Activated CD4-positive, alpha-beta T cell treated with anti-CD3 and anti-CD28 coated beads, Interleukin-2, amount 10 ng/mL, durations not matched to agents 7 days and 5 days (primary cell): ENCODE measurements at places on chromosomes 16 and 17. TPM values are rescaled to one million over a fixed set of nuclear protein-coding genes. Genes with fewer than 3 reads are reported as not detected.

Gene PYDC1
- total RNA-seq, result not detected

GRCh38 chr17:56595108-56595418, 1.6 kb downstream of the NOG start:
- peaks cover 39% of the 10 kb centered on the region for H3K4me1 ChIP-seq
- H3K27me3 ChIP-seq, result peaks cover 54% of the 10 kb centered on the region
- H3K4me3 ChIP-seq, result peak overlapping the region; percentile 55
- no peak for DNase-seq

GRCh38 chr17:2093349-2093748, 38.4 kb downstream of the HIC1 start:
- H3K27ac ChIP-seq, result no peak overlapping the region
- H3K27me3 ChIP-seq, result no peaks in the 10 kb centered on the region
- H3K4me1 ChIP-seq, result peaks cover 59% of the 10 kb centered on the region
- H3K36me3 ChIP-seq, result peaks cover 23% of the 10 kb centered on the region
- no peak overlapping the region for H3K4me3 ChIP-seq
- no peak for DNase-seq

- no peaks in the 10 kb centered on the region for H3K4me1 ChIP-seq
- peaks cover under 1% of the 10 kb centered on the region for H3K27me3 ChIP-seq
- no peaks in the 10 kb centered on the region for H3K36me3 ChIP-seq
- H3K27ac ChIP-seq, result no peak overlapping the region
These were observed 23.6 kb upstream of the PRSS54 start for GRCh38 chr16:58318391-58318790.

GRCh38 chr17:76199469-76199868, 40.8 kb downstream of the RNF157 start:
- peak; percentile 68 for DNase-seq
- peaks cover 79% of the 10 kb centered on the region for H3K4me1 ChIP-seq
- peak overlapping the region; percentile 43 for H3K4me3 ChIP-seq
- H3K27ac ChIP-seq, result peak overlapping the region; percentile 95
